ENCODE measurements at places on chromosomes 4 and X.
A peak's percentile ranks its signal among the peaks of the same experiment; 100 is the strongest.

GRCh38 chrX:50996930-50997329, 86.4 kb downstream of the BMP15 start:
- no peak for DNase-seq

- no peak for DNase-seq
These were observed 15.6 kb upstream of the ATP8A1 start for GRCh38 chr4:42672359-42673081.

DNA sequence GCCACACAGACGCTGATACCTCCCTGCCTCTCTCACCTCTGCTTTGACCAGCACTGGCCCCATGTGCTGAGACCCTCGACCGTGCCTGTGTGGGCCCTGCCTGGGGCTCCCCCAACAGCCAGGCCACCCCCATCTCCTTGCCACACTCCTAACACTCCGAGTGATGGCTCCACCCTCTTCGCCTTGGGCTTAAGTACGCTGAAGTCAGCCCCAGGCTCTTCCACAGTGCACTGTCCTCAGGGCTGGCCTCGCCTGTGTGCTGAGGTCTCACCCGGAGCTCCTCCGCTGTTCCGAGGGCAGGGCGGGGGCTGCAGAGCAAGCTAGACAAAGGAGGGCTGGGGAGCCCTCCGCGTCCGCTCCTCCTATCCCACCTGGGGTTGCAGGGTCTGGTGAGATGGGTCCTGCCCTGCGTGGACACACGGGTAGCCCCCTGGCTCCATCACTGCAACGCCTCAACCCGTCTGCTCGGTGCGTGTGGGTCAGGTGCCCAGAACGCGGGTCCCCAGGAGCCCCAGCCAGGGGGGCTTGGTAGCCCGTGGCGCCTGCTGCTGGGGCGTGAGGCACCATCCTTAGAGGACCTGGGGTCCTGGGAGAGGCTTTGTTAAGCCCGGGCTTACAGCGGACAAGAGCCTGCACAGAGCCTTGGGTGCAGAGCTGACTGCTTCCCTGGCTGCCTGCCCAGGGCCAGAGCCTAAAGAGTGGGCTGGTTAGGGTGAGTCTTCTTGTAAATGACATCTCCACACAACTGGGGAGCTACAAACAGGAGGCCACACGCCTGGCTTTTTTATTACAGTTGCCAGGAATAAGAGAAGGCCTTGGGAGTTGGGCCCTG, 42.6 kb upstream of the NKX1-1 start:
- no peak for DNase-seq

- DNase-seq = peak; percentile 24
These were observed 772 bp downstream of the CYP4V2 start for GRCh38 chr4:186192066-186192612.

GRCh38 chrX:22246620-22247019, 26.1 kb upstream of the CBLL2 start:
- peak; percentile 8 for DNase-seq

- no peak for DNase-seq
These were observed 134.3 kb upstream of the DCAF12L2 start for GRCh38 chrX:126300401-126300800.

DNA sequence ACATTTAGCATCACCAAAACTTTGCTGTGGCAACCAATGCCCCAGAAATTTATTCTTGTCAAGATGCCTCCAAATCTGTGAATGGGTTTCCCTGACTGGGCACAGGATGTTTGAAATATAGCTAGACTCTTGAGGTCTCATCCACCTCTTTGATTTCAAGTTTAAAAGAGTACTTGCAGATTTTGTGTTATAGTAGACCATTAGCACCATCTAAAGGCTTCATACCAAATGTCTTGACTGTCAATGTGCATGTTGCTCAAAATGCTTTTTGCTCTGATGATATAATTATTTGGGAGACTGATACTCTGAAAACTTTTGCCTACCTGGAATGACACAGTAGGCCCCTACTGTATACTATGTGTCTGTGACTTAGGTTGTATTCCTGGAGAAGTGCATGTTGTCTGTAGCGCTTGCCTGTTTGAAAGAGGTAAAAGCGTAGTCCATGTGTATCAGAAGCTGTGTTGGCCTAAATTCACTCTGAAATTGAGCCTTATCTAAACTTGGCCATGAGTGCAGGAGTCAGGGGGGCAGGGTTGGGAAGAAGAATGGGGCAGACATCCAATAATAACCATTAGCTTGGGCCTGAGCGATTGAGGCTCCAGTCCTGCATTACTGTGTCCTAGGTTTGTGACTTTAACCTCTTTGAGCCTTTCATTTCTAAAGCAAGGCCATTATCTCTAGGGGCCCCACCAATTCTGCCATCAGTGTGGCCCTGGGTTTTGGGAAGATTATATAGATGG, 33.8 kb downstream of the NDP start:
- no peak for DNase-seq

- no peak for DNase-seq
These were observed 64.5 kb upstream of the GEMIN8 start for GRCh38 chrX:14094191-14094590.

Data from HCEC 1CT (cell line).